Foreskin keratinocyte (primary cell): ENCODE measurements at places on chromosomes 4 and X. TPM values are rescaled to one million over a fixed set of nuclear protein-coding genes. Genes with fewer than 3 reads are reported as not detected.

- DNase-seq = peak; percentile 17
These were observed 507.9 kb downstream of the MID1IP1 start for GRCh38 chrX:39309018-39309635.

GPM6B gene
- 0.01 TPM in 1 of 2 replicates, not detected in the other for polyA plus RNA-seq

MAGEH1 gene
- 7.6 and 10.0 TPM in 2 replicates for polyA plus RNA-seq

CPZ gene
- not detected in 2 replicates for polyA plus RNA-seq
